Activated CD4-positive, alpha-beta T cell treated with anti-CD3 and anti-CD28 coated beads, Interleukin-2, amount 10 ng/mL, durations not matched to agents 24 days and 14 days (primary cell): ENCODE measurements at places on chromosomes 11 and 22. TPM values are rescaled to one million over a fixed set of nuclear protein-coding genes. Genes with fewer than 3 reads are reported as not detected.
A peak's percentile ranks its signal among the peaks of the same experiment; 100 is the strongest.

The WNT11 gene
- 0.69 and 1.2 TPM in 2 replicates for total RNA-seq

The GAL gene
- total RNA-seq = 0.92 and 1.8 TPM in 2 replicates

The DAGLA gene
- 0.09 and 0.14 TPM in 2 replicates for total RNA-seq

GRCh38 chr22:22168190-22168940 lies 76.2 kb upstream of the VPREB1 start:
- H3K4me3 ChIP-seq = peak overlapping the region; percentile 49
- peaks cover 7% of the 10 kb centered on the region for H3K27me3 ChIP-seq
- peaks cover 2% of the 10 kb centered on the region for H3K4me1 ChIP-seq
- H3K36me3 ChIP-seq = no peaks in the 10 kb centered on the region
- no peak for DNase-seq

DNA sequence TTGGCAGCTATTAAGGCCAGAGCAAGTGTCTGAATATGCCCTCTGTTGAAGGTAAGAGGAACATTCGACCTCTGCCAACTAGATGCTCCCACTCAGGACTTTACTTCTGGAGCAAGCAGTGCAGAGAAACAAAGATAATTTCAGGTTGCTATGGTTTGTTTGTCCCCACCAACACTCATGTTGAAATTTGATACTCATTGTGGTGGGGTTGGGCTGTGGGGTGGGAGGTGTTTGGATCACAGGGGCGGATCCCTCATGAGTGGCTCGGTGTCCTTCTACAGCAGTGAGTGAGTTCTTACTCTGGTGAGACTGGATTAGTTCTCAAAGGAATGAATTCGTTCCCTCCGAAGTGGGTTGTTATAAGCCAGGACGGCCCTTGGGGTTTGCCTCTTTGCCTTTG lies 12.0 kb downstream of the OR8A1 start:
- peaks cover 4% of the 10 kb centered on the region for H3K27me3 ChIP-seq
- no peak overlapping the region for H3K4me3 ChIP-seq
- H3K27ac ChIP-seq = no peak overlapping the region
- H3K36me3 ChIP-seq = no peaks in the 10 kb centered on the region
- H3K4me1 ChIP-seq = no peaks in the 10 kb centered on the region
- no peak for DNase-seq

GRCh38 chr11:35177370-35177769 lies 38.4 kb downstream of the CD44 start:
- peak overlapping the region; percentile 89 for H3K27ac ChIP-seq
- peak; percentile 91 for DNase-seq
- peaks cover 80% of the 10 kb centered on the region for H3K4me1 ChIP-seq

DNA sequence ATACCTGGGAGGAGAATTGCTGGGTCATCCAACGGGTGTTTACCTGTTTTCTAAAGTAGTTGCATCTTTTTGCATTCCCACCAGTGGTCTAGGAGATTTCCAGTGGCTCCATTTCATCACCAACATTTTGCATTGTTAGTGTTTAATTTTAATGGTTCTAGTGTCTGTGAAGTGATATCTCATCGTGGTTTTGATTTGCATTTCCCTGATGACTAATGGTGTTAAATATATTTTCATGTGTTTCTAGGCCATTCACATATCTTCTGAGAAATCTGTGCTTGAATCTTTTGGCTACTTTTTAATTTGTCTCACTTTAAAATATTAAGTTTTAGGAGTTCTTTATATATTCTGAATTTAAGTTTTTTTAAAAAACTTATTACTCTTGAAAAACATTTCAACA lies 439.6 kb downstream of the TMEM135 start:
- no peaks in the 10 kb centered on the region for H3K36me3 ChIP-seq
- no peak for DNase-seq
- no peak overlapping the region for H3K27ac ChIP-seq
- H3K4me1 ChIP-seq = no peaks in the 10 kb centered on the region
- no peak overlapping the region for H3K4me3 ChIP-seq

The SYCE3 gene
- 0.69 TPM in 1 of 2 replicates, not detected in the other for total RNA-seq

GRCh38 chr11:70352100-70352499 lies 46.2 kb upstream of the CTTN start:
- peaks cover 52% of the 10 kb centered on the region for H3K36me3 ChIP-seq
- H3K27ac ChIP-seq = no peak overlapping the region
- no peaks in the 10 kb centered on the region for H3K4me1 ChIP-seq
- no peak for DNase-seq
- no peak overlapping the region for H3K4me3 ChIP-seq

The SYT12 gene
- total RNA-seq = not detected in 2 replicates

- no peak overlapping the region for H3K27ac ChIP-seq
- DNase-seq = no peak
- no peaks in the 10 kb centered on the region for H3K36me3 ChIP-seq
- no peaks in the 10 kb centered on the region for H3K4me1 ChIP-seq
- peaks cover 8% of the 10 kb centered on the region for H3K27me3 ChIP-seq
Measured at GRCh38 chr11:93869830-93870229, 19.4 kb upstream of the VSTM5 start.

- no peak overlapping the region for H3K27ac ChIP-seq
- no peaks in the 10 kb centered on the region for H3K36me3 ChIP-seq
- H3K27me3 ChIP-seq = peaks cover 16% of the 10 kb centered on the region
- H3K4me3 ChIP-seq = no peak overlapping the region
- no peak for DNase-seq
Measured at GRCh38 chr11:17581036-17581731, 34.1 kb downstream of the OTOG start.

DNA sequence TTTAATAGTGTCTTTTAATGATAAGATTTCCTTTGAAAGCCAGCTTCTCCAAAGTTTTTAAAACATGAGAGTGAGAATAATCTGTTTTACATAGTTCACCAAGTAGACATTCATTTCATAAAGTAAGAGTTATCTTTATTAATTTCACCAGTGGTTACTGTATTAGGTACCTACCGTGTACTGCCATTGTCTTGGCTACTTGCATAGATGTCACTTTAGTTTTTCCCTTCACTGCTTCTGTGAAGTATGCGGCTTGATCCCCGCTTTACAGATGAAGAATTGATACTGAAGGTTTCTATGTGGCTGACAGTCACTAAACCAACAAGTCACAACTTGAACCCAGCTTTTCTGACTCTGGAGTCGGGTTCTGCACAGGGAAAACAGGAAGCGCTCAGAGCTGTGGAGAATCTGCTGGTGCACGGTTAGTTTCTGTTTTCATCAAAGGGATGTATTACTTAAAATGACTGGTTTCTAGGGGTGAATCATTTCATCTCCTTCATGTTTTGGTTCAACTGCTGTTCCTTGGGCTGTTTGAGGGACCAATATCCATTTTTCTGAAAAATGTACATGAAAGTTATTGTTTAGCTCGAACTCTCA lies 39.3 kb upstream of the MYO18B start:
- no peaks in the 10 kb centered on the region for H3K27me3 ChIP-seq
- peak; percentile 86 for DNase-seq
- H3K36me3 ChIP-seq = peaks cover 40% of the 10 kb centered on the region
- peaks cover 50% of the 10 kb centered on the region for H3K4me1 ChIP-seq
- peak overlapping the region; percentile 86 for H3K27ac ChIP-seq
- H3K4me3 ChIP-seq = peak overlapping the region; percentile 79

- H3K4me1 ChIP-seq = no peaks in the 10 kb centered on the region
- peaks cover 14% of the 10 kb centered on the region for H3K27me3 ChIP-seq
- no peaks in the 10 kb centered on the region for H3K36me3 ChIP-seq
- DNase-seq = no peak
- H3K4me3 ChIP-seq = no peak overlapping the region
- H3K27ac ChIP-seq = no peak overlapping the region
Measured at GRCh38 chr11:45754261-45754709, 50.7 kb upstream of the SLC35C1 start.

DNA sequence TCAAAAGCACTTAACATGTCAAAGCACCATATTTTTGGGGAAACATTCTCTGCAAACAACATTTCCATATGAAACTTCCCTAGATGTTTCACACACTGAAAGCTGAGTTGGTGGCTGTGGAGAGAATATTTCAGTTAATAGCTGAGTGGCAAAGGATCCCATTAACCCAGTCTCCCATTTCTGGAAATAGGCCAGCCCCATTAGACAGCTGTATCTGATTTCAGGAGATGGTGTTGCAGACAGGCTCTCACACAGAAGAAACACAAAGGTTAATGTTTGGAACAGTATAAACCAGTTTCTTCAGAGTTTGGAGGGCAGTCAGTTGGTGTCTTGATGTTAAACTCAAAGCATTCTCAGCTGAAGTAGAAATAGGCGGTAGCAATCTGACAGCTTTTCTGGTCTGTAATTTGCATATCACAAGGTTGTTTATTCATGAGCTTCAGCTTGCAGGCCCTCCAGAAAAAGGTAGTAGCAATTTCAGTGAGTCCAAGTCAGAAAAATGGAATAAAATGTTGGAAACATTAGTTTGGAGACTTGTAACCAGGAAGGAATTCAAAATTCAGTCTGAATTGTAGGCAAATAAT lies 15.5 kb upstream of the ZBTB44 start:
- H3K27me3 ChIP-seq = no peaks in the 10 kb centered on the region
- H3K36me3 ChIP-seq = peaks cover 5% of the 10 kb centered on the region
- H3K4me3 ChIP-seq = no peak overlapping the region
- H3K4me1 ChIP-seq = peaks cover 2% of the 10 kb centered on the region

The SNX32 gene
- 1.2 and 2.1 TPM in 2 replicates for total RNA-seq

DNA sequence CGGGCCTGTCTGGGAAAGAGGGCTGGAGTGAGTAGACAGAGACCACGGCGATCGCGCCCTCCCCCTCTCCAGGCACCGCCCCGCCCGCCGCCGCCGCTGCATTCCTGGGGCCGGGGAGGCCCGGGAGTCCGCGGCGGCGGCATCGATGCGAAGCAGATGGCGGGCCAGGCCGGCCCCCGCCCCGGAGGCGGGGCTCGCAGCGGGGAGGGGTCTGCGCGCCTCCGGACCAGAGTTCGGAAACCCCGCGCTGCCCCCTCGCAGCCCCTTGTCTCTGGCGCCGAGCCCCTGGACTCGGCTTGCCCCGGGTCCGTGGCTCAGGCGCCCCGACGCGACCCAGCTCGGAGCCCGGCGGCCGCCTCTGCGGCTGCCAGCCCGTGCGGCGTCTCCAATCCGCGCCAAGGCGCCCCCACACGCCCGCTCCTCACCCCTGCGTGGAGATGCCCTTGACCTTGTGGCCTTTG lies 1.3 kb downstream of the SCARF2 start:
- peak overlapping the region; percentile 74 for H3K4me3 ChIP-seq
- no peaks in the 10 kb centered on the region for H3K36me3 ChIP-seq
- H3K4me1 ChIP-seq = peaks cover 7% of the 10 kb centered on the region
- no peak overlapping the region for H3K27ac ChIP-seq
- H3K27me3 ChIP-seq = peaks cover 62% of the 10 kb centered on the region

GRCh38 chr11:77602381-77603088 lies 12.8 kb downstream of the AQP11 start:
- peaks cover 7% of the 10 kb centered on the region for H3K36me3 ChIP-seq
- no peak overlapping the region for H3K4me3 ChIP-seq
- no peaks in the 10 kb centered on the region for H3K4me1 ChIP-seq
- H3K27me3 ChIP-seq = no peaks in the 10 kb centered on the region
- DNase-seq = no peak

- peaks cover 66% of the 10 kb centered on the region for H3K36me3 ChIP-seq
- H3K27me3 ChIP-seq = peaks cover 2% of the 10 kb centered on the region
Measured at GRCh38 chr22:20117633-20118299, 740 bp upstream of the TRMT2A start.

DNA sequence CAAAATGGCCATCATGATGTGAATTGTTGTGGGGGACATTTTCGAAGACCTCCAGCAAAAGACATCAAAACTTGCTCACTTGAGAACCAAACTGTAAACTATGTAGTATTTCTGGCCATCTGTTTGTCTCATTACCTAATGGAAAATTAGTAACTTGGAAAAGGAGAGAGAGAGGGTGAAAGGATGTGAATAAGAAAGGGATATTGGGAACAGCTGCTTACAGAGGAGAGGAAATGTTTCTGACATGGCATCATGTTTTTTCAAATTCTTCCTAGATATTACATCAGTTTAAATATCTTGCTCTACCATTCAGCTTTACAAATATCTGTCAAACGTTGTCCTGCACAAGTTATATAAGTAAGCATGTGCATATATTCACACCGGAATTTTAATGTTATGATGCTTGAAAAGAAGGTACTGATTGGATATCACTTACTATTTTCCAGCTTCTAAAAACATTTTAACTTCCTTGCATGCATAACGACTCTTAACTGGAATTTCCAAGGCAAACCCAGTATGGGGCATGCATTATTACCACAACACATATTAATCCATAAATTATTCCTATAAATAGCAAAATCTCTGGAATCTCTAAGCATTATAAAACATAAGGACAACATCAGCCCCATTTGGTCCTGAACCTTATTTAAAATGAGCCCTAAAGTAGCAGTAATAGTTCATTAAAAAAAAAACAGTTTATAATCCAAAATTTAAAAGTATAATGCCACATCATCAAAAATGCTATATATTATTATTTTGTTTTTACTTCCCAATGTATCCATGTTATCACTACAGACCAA lies 20.0 kb downstream of the GUCY1A2 start:
- no peaks in the 10 kb centered on the region for H3K4me1 ChIP-seq
- H3K4me3 ChIP-seq = no peak overlapping the region
- H3K36me3 ChIP-seq = no peaks in the 10 kb centered on the region
- no peaks in the 10 kb centered on the region for H3K27me3 ChIP-seq
- no peak overlapping the region for H3K27ac ChIP-seq

The CHRDL2 gene
- total RNA-seq = not detected in 2 replicates

- H3K27ac ChIP-seq = no peak overlapping the region
- no peak for DNase-seq
- no peaks in the 10 kb centered on the region for H3K36me3 ChIP-seq
- H3K4me3 ChIP-seq = no peak overlapping the region
- H3K27me3 ChIP-seq = peaks cover 51% of the 10 kb centered on the region
- peaks cover 7% of the 10 kb centered on the region for H3K4me1 ChIP-seq
Measured at GRCh38 chr11:61919705-61920631, 2.6 kb upstream of the RAB3IL1 start.

DNA sequence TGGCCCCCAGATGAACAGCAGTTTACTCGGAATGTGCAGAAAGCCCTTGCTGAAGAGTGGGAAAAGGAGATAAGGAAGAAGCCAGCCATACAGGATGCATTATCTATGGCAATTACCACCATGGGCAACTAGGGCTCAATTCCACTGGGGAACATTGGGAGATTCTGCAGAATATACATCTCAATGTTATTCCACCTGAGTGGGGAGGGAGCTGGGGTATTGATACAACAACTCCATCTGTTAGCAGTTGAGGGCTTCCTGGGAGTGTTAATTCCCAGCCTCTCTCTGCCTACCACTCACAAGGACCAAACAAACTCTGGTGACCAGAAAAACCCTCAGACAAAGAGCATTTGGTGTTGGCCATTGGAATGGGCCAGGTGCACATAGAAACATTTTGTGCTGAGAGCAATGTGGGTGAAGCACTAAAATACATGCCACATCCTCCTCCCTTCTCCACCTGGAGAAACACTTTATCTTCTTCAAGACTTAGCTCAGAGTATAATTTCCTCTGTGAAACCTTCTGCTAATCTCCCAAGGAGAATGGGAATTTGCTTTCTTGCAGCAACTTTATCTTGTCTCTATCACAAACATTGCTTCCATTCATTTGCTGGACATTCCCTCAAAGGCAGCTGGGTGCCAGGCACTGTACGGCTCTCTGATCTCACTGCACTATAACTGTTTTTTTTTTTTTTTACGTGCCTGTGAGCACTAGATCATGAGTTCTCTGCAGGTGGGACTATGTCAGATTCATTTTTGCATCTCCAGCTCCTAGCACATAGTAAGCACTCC lies 292.2 kb downstream of the MN1 start:
- H3K27me3 ChIP-seq = no peaks in the 10 kb centered on the region
- H3K4me1 ChIP-seq = no peaks in the 10 kb centered on the region
- no peaks in the 10 kb centered on the region for H3K36me3 ChIP-seq
- H3K4me3 ChIP-seq = no peak overlapping the region

- H3K27me3 ChIP-seq = no peaks in the 10 kb centered on the region
- peak; percentile 83 for DNase-seq
- H3K4me1 ChIP-seq = peaks cover 17% of the 10 kb centered on the region
- H3K27ac ChIP-seq = peak overlapping the region; percentile 95
Measured at GRCh38 chr22:49961005-49961600, 531 bp downstream of the PIM3 start.

The OR8G1 gene
- not detected in 2 replicates for total RNA-seq
